ENCODE measurements at places on chromosomes 1 and 21.

- peaks cover 28% of the 10 kb centered on the region for H3K27me3 ChIP-seq
- H3K4me1 ChIP-seq = no peaks in the 10 kb centered on the region
- no peaks in the 10 kb centered on the region for H3K36me3 ChIP-seq
- H3K27ac ChIP-seq = no peak overlapping the region
- DNase-seq = no peak
These were observed 1.0 kb upstream of the CD84 start for GRCh38 chr1:160580221-160580812.

- no peaks in the 10 kb centered on the region for H3K27me3 ChIP-seq
- no peak overlapping the region for H3K27ac ChIP-seq
- no peak for DNase-seq
- H3K4me1 ChIP-seq = peaks cover 20% of the 10 kb centered on the region
- H3K36me3 ChIP-seq = no peaks in the 10 kb centered on the region
These were observed 119.8 kb downstream of the HLCS start for GRCh38 chr21:36846631-36847030.

DNA sequence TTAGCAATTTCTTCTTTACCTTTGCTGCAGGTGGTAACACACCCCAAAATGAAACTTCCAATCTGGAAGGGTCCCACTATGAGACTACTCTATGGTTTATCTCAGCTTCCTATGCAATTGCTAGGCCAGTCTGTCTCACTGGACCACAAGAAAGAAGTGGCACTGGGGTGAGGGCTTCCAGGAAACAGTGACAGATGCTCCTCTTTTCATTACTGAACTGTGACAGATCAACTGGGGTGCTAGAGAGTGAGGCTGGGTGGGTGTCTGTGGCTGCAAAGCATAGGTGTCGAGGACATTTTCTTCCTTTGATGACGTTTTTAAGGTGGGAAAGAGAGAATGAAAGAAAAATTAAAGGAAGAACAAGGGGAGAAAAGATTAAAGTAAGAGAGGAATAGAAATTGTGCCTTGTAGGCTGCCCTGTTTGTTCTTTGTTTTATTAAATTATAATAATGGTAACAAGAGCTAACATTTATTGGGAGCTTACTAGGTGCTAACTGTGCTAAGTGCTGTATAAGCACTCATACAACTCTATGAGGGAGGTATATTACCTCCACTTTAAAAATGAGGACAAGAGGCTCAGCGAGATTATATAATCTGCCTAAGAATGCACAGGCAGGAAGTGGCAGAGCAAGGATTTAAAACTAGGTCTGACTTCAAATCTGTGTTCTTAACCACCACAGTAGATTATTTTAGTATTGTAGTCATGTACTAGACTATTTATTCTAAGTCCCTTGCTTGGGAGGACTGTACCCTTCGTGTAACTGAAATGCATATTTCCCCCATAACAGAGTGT lies 27.8 kb upstream of the DMRTA2 start:
- no peaks in the 10 kb centered on the region for H3K4me1 ChIP-seq
- no peaks in the 10 kb centered on the region for H3K36me3 ChIP-seq
- DNase-seq = no peak
- H3K4me3 ChIP-seq = no peak overlapping the region
- peak overlapping the region; percentile 58 for H3K27ac ChIP-seq

- no peaks in the 10 kb centered on the region for H3K36me3 ChIP-seq
- peaks cover 5% of the 10 kb centered on the region for H3K4me1 ChIP-seq
- no peak for DNase-seq
- no peak overlapping the region for H3K4me3 ChIP-seq
These were observed 9.9 kb downstream of the PRKCZ start for GRCh38 chr1:2060072-2060471.

DNA sequence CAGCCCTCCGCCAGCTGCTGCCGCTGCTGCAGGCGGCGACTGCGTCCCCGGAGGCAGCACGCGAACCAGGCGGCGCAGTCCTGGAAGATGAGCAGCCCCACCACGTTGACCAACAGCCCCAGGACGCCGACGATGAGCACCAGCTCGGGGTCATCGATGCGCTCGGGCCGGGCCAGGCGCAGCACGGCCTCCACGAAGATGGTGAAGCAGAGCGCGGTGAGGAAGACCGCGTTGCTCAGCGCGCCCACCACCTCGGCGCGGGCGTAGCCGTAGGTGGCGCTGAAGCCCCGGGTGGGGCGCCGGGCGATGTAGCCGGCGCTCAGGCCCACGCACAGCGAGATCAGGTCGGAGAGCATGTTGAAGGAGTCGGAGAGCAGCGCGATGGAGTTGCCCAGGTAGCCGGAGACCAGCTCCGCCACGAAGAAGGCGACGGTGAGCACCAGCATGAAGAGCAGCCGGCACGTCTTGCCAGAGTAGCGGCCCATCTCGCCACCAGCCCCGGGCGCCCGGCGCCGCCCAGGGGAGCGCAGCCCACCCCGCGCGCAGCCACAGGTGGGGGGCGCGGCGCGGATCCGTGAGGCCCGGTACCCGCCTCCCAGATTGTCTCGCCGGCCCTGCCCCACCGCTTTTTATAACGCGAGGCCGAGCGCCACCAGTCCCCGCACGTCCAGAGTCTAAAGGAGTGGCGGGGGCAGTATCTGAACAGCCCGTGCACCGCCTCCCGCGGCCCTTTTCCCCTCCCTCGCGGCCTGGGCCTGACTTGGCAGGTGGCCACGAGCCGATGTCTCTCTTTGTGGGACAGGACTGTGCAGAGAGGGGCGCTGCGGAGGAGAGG lies at the start of gene SLC30A10:
SLC30A10 (minus strand) TSS at position 602 of the 835 bp plus-strand sequence; CDS start at position 485, 117 bp downstream.
- peaks cover 5% of the 10 kb centered on the region for H3K4me1 ChIP-seq
- peak within 1 kb of the TSS; percentile 86 for H3K4me3 ChIP-seq
- DNase-seq = peak; percentile 28

DNA sequence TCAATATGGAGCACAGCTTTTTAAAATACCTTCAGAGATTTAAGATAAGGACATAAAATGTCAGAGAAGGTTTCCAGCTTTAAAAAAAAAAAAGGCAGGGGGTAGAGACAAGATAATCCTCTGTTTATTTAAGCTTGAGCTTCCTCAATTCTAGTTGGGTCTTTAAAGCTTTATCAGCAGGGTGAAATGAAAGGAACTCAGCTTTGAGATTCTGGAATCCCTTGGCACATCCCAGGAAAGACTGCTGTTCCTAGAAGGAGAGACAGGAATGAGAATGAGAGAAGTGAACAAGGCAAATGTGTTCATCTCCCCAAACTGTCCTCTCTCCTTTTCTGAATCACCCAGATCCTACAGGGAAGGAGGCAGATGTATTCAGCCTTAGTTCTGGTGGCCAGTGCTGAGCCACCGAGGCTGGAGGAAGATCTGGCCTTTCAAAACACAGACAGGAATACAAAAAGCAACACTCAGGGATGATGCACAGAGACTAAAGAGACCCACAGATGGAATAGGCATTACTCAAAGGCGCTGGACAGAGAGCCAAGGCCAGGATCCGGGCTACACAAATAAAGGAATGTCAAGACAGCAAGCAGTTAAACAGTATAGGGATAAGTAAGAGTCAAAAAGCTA lies 385.8 kb upstream of the DUSP10 start:
- H3K36me3 ChIP-seq = no peaks in the 10 kb centered on the region
- H3K4me3 ChIP-seq = no peak overlapping the region
- no peaks in the 10 kb centered on the region for H3K4me1 ChIP-seq
- H3K27ac ChIP-seq = no peak overlapping the region
- no peak for DNase-seq

DNA sequence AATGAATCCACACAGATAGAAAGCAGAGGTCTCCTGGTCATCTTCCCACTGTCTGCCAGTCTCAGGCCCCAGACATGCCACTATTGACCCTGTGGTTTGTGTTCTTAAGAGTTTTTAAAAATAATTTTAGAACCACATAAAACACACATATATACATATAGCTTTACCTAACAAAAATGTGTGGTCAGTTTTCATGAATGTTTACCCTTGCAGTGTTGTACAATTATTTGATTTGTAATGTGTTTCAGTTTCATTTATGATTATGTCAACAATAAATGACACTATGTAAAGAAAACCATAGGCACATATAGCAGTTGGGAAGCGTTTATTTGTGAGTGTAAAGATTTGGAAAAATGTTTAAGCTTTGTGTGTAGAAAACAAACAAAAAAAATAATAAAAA lies 17.1 kb downstream of the CHAF1B start:
- H3K27ac ChIP-seq = no peak overlapping the region
- no peaks in the 10 kb centered on the region for H3K4me1 ChIP-seq
- no peak for DNase-seq
- H3K36me3 ChIP-seq = peaks cover 21% of the 10 kb centered on the region
- H3K4me3 ChIP-seq = no peak overlapping the region
- H3K27me3 ChIP-seq = no peaks in the 10 kb centered on the region

DNA sequence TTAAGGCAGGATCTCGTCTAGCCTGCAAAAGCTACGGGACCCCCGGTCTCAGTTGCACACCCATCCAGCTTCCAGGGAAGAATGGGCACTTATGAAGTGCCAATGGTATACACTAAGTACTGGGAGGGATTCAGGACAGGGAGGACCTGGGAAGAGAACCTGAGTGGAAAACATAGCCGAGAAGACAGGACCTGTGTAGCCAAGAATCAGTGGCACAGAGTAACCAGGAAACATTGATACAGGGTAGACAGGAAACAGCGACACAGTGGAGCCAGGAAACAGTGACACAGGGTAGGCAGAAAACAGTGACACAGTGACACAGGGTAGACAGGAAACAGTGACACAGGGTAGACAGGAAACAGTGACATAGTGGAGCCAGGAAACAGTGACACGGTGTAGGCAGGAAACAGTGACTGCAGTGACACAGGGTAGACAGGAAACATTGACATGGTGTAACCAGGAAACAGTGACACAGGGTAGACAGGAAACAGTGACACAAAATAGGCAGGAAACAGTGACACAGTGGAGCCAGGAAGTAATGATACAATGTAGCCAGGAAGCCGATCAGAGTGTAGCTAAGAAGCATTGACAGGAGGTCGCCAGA lies 138.0 kb upstream of the ARHGEF16 start:
- H3K4me1 ChIP-seq = peaks cover 61% of the 10 kb centered on the region
- no peak for DNase-seq
- H3K27ac ChIP-seq = no peak overlapping the region
- H3K4me3 ChIP-seq = no peak overlapping the region

- H3K27me3 ChIP-seq = peaks cover 44% of the 10 kb centered on the region
- H3K27ac ChIP-seq = no peak overlapping the region
- H3K36me3 ChIP-seq = no peaks in the 10 kb centered on the region
- peak overlapping the region; percentile 67 for H3K4me3 ChIP-seq
- peaks cover 17% of the 10 kb centered on the region for H3K4me1 ChIP-seq
These were observed 1.3 kb downstream of the SH2D2A start for GRCh38 chr1:156815307-156815826.

DNA sequence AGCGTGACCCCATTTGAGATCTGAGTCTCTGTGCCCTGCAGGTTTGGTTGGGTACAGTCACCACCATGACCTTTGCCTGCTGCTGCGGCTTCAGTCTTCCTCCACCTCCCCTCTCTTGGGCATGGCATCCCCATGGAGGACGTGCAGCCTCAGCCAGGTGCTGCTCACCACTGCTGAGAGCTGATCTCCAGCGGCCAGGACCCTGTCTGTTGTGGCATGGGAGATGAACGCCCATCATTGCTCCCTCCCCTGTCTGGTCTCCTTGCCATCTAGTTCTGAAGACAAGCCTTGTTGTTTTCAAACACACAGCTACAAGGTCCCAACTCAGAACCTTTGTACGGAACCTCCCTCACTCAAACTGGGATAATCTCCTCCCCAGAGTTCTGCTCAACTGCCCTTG lies 19.2 kb upstream of the PKP1 start:
- H3K27ac ChIP-seq = no peak overlapping the region
- H3K4me1 ChIP-seq = peaks cover 4% of the 10 kb centered on the region
- no peaks in the 10 kb centered on the region for H3K36me3 ChIP-seq
- no peak overlapping the region for H3K4me3 ChIP-seq
- DNase-seq = no peak

GRCh38 chr1:196501760-196502428 lies 106.3 kb downstream of the KCNT2 start:
- no peaks in the 10 kb centered on the region for H3K27me3 ChIP-seq
- DNase-seq = no peak
- no peak overlapping the region for H3K4me3 ChIP-seq
- peaks cover 3% of the 10 kb centered on the region for H3K36me3 ChIP-seq

DNA sequence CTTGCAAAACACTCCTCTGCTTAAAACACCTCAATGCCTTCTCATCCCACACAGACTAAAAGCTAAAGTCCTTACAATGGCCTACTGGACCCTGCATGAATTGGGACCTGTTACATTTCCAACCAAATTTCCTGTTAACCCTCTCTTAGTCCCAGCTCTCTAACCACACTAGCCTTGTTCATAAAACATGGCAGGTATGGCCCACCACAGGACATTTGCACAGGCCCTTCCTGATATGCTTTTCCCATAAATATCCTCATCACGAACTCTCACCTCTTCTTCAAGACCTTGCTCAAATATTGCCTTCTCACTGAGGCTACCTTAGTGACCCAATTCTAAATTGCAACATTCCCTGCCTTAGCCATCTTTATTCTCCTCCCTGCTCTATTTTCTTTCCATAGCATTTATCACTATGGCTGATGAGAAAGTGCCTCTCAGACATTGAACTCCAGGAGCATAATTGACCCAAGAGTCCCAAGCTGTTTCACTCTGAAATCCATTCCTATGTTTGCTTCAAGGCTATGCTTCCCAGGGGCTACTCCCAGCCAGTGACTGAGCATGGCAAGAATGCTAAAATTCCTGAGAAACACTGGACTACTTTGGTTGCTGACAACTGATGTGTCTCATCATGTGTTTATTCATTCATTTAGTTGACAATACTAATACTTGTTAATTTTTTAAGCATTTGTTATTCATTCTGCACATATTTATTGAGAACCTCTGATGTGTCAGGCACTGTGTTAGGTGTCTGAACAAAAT lies 2.7 kb upstream of the PALMD start:
- no peak overlapping the region for H3K27ac ChIP-seq
- DNase-seq = no peak
- H3K36me3 ChIP-seq = no peaks in the 10 kb centered on the region
- H3K27me3 ChIP-seq = no peaks in the 10 kb centered on the region
- H3K4me3 ChIP-seq = no peak overlapping the region
- peaks cover 30% of the 10 kb centered on the region for H3K4me1 ChIP-seq

DNA sequence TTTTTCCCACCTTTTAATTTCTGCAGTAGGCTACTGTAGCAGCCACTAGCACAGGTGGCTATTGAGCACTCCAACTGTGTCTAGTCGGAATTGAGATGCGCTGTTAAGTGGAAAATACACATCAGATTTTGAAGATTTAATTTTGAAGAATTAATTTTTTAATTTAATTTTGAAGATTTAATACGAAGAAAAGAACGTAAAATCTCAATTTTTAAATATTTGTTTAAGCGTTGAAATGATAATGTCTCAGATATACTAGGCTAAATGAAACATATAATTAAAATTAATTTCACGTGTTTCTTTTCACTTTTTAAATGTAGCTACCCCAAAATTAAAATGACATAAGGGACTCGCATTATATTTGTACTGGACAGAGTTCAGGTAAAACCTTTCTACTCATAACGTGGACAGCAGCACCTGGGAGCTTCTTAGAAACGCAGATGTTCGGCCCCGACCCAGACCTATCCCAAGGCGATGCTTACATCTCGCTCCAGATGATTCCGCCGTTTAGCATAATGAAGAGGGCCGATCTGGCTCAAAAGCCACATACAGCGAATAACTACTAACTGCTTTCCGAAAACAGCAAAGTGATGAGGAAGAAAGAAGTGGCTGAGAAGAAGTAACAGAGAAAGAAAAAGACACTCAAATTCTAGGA lies 717 bp downstream of the CRYZL1 start:
- peaks cover 28% of the 10 kb centered on the region for H3K4me1 ChIP-seq
- DNase-seq = no peak

- no peak for DNase-seq
- H3K4me3 ChIP-seq = no peak overlapping the region
- peaks cover 27% of the 10 kb centered on the region for H3K4me1 ChIP-seq
- no peaks in the 10 kb centered on the region for H3K27me3 ChIP-seq
- H3K27ac ChIP-seq = no peak overlapping the region
- no peaks in the 10 kb centered on the region for H3K36me3 ChIP-seq
These were observed 26.9 kb downstream of the ITPKB start for GRCh38 chr1:226711976-226712741.

All from neural crest cell (in vitro differentiated cells).